Stimulated activated CD4-positive, alpha-beta T cell treated with anti-CD3 and anti-CD28 coated beads, Interleukin-2, amount 100 ng/mL, for 24 hours (primary cell): ENCODE measurements at places on chromosomes 3 and 15.

DNA sequence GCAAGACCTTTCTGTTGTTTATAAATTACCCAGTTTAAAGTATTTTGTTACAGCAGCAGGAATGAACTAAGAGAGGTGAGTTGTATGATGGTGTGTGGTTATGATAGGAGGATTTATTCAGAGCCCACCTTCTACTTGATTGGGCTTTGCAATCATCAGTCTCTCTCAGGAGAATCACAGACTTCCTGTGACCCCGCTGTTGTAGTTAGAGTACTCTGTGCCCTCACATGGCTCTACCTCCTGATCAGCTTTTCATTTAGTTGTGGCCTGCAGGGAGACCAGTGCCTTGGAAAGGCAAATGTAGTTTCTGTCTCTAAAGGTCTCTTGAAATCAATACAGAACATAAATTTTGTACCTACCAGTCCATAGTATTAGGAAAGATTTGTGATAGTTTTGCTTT, 7.6 kb upstream of the P2RY14 start:
- no peak for DNase-seq

DNA sequence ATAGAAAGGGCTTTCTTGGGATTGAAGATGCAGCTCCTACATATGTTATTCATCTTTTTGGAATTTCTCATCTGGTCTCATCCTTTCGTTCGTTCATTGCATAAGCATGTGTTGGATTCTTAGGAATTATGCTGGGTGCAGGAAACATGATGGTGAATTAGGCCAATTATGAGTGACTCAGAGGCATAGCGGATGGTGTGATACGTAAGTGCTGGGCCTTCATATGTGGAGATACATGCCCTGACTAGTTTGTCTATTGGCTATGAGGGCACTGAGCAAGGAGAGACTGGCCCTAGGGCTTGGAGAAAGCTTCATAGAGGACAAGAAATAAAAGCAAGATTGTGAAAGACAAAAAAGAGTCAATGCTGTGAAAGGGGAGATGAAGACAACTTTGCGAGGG, 235.1 kb downstream of the MYRIP start:
- no peak for DNase-seq

GRCh38 chr3:69463531-69463930, 77.6 kb upstream of the FRMD4B start:
- DNase-seq, result no peak

GRCh38 chr3:72288955-72289691, 504.2 kb upstream of the PROK2 start:
- peak; percentile 16 for DNase-seq

- no peak for DNase-seq
Observed at GRCh38 chr3:143848704-143849103, 436 bp upstream of the SLC9A9 start.

DNA sequence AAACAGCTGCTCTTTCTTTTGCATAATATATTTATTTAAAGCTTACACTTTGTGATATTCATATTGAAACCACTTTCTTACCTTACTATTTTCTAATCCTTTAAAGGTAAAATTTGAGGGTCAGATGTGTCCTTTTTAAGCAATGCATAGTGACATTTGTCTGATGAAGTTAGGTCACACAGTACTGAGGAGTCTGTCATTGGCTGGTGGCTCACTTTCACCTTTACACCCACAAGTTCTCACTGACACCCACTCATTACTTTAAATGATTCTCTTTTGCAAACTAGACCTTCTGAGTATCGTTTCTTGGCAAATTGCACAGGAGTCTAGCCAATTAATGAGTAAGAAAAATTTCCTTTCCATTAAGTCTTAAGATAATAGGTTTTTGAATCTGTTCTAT, 758.3 kb upstream of the ARPP21 start:
- no peak for DNase-seq

DNA sequence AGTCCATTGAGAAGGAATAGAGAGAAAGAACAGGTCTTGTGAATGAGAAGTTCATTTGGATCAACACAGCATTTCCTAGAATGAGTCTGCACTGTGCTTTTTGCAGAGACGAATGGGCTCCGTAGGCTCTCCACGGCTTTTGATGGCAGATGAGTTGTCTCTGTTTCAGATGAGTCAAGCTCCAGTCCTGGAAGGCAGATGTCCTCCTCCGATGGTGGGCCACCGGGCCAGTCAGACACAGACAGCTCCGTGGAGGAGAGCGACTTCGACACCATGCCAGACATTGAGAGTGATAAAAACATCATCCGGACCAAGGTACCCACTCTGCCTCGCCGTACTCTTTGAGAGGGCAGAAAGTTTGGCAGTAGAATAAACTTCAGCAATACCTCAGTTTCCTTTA, 70.5 kb downstream of the SIDT1 start:
- DNase-seq, result no peak

DNA sequence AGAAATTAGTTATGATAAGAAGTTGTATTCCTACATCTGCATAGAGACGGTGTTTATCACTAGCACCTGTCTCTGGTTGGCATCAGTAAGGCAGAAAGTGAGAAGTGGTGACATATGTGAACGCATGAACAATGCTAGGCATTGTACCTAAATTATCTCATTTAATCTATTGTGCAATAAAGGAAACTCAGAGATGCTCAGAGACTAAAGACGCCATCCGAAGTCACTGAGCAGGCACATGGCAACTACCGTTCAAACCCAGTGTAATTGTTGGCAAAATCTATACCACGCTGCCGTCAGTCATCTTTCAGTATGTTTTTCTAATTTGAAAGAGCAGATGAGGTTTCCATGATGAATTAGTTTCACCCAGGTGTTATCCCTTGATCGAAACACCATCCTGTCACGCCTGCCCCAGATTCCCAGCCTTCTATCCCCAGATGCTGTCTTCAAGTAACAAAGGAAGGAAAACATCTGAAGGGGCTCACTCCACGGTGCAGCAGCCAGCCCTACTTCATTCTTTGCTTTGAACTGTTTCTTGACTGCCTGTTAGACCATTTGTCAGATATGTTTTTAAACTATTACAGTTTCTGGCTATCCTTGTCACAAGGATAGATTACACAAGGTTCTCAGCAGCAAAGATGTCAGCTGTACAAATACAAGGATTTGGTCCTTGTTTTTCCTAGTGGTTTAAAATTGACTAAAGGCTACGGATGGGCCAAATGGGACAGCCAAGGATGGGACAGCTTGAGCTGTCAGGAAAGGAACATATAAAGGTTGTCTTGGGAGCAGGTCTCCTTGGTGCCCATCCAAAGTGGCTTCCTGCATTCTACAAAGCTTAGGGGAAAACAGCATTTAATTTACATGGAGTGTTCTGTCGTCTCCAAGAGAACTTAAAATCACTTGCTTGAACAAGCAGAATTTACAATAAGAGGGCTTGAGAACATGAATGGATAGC, 99.1 kb downstream of the TMEM108 start:
- DNase-seq, result no peak

GRCh38 chr3:119683421-119683820, 6.2 kb upstream of the COX17 start:
- no peak for DNase-seq

- no peak for DNase-seq
Observed at GRCh38 chr3:61997101-61997500, 376.2 kb downstream of the FEZF2 start.

DNA sequence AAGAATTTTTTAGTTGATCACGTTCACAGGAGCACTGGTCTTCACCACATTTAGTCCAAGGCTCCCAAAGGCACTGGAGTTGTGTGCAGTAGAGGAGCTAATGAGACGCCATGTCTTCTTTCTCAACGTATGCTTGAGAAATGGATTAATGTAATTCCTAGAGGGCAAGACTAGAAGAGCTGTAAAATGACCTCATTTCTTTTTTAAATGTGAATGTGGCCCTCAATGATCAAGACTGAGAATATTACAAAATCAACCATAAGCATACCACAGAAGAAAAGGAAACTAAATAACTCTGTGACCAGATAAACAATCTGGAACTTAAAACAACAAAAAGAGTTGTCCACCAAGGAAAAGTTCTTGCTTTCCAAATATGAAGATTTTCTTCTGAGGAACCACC, 112.1 kb upstream of the THBS1 start:
- no peak for DNase-seq

DNA sequence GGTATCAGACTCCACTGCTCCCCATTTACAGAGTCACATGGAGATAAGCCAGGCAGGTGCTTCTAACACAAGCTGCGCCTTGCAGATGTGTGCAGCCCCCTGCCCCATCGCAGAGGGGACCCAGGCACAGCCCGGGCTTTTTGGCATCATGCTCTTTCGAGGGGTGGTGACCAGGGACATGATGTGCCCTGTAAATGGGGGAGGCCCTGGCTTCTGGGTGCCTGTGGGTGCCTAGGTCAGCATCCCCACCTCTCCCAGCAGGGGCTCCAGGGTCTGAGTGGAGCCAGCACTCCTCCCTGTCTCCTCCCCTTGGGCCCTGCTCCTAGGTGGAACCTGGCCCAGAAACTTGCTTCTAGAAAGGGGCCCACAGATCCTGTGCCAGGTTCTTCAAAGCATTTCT, 15.2 kb downstream of the TRPM1 start:
- DNase-seq, result no peak

GRCh38 chr3:58041182-58041825, 33.1 kb downstream of the FLNB start:
- DNase-seq, result no peak

DNA sequence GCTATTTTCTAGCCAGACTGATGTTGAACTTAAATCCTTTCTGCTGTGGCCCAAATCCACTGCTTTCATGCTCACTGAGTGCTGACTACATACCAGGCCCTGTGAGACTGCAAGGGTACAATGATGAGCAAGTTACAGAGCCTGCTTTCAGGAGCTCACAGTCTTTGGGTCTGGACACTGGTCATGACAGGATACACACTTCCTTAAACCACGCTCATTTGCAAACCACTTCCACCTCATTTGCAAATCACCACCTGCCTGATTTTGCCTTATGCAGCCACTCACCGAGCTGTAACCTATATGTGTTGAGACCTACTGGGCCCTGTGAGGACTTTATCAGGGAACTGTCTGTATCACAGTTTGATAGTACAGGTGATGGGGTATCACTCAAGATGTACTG, 50.2 kb upstream of the LRRC58 start:
- DNase-seq, result no peak

GRCh38 chr3:126394179-126394976, at the start of gene CFAP100:
Gene CFAP100 (plus strand): TSS chr3:126394909. CDS start chr3:126396001, 1,092 bp downstream.
- no peak for DNase-seq

GRCh38 chr15:38074029-38074428, 139.6 kb downstream of the TMCO5A start:
- no peak for DNase-seq

DNA sequence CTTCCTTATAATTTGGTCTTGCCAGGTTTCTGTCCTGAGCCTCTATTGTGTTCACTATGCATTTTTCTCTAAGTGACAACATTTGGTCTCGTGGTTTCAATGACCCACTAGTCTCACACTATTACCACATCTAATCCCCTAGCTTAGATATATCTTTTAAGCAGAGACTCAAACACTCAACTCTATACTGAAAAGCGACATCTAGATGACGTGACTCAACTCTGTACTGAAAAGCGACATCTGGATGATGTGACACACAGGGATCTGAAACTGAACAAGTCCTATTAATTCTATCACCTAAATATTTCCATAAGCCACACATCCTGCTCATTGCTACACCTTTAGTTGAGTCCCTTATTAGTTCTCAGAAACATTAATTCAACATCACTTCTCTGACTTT, 141.7 kb upstream of the MBNL1 start:
- no peak for DNase-seq

- DNase-seq, result no peak
Observed at GRCh38 chr3:98791341-98792325, 28.5 kb downstream of the ST3GAL6 start.

GRCh38 chr15:69731081-69731330, 278.4 kb downstream of the RPLP1 start:
- no peak for DNase-seq

DNA sequence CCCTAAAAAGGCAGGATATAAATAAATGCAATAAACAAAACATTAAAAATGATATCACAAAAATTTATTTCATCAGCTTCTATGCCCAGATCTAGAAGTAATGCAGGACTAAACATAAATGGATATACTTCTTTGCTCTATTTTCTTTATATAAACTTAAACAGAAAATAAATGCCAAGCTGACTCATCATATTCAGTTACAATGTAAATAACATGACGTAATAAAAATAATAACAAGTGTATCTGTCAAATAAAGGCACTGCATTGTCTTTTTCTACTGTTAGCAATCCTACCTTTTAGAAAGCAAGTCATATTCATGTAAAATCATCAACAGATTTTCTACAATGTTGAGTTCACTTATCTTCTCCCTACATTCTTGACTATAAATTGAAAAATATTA, 61.6 kb downstream of the NEK10 start:
- no peak for DNase-seq

DNA sequence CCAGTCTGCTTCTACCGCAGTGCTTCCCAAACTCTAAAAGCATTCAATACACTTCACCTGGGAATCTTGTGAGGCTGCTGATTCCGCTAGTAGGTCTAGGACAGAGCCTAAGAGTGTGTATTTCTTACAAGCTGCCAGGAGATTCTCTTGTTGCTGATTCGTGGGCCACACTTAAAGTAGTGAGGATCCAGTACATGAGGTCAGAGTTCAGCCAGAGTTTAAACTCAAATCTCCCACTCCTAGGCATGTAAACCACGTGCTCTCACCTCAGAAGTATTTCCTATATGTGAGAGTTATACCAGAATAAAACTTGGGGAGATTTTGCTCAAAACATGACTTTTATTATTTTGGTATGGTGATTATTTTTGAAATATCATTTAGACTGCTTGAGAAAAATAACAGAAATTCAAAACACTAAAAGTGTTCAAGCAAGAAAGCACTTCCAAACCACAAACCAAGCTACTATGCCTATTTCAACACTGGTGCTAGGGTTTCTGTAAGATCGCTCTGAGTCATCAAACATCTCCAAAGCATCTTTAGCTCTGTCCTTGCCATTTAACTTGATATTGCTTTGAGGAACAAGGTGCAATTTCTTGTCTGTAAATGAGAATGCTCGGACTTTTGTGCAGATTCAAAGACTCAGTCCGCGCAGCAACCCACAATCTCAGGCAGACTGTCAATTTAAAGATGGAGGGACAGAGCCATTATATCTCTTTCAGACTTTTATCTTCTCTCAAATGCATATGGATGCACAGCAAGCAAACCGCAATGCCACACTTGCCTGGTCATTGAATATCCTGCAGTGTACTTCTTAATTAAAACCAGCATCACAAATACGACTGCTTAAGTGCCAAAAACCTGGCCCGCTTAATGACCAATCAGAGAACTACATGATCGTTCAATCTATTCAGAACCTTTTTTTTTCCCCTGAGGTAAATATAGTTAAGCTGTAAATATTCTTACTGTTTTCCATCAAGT, 59.8 kb downstream of the AGTR1 start:
- DNase-seq, result no peak

DNA sequence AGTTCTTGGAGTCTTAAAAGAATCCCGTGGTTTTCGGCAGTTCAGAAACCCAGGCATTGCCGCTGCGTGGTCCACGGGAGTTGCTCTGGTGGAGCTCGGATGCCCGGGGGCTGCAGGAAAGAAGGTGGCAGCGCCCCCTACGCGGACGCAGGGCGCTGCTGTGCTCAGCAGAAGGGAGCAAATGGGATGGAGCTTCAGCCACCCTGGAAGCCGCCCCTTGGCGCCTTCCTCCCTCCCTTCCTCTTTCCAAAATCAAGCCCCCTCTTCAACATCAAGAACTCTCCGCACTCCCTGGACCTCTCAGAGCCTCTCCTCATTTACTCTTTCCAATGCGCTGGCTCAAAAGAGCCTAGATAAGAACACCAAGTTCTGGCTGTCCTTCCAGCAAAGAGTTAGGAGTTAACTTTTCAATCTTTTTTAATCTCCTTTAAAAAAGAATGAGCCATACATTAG, 880 bp upstream of the CHRNA7 start:
- DNase-seq, result peak; percentile 7
